ENCODE measurements at places on chromosomes 12 and 14.

- no peak for DNase-seq
These were observed 184.1 kb downstream of the CCER1 start for GRCh38 chr12:90770861-90771260.

- no peak for DNase-seq
These were observed 70.2 kb downstream of the BTG1 start for GRCh38 chr12:92075425-92075914.

- no peak for DNase-seq
These were observed 742.5 kb upstream of the MDGA2 start for GRCh38 chr14:48417715-48418500.

DNA sequence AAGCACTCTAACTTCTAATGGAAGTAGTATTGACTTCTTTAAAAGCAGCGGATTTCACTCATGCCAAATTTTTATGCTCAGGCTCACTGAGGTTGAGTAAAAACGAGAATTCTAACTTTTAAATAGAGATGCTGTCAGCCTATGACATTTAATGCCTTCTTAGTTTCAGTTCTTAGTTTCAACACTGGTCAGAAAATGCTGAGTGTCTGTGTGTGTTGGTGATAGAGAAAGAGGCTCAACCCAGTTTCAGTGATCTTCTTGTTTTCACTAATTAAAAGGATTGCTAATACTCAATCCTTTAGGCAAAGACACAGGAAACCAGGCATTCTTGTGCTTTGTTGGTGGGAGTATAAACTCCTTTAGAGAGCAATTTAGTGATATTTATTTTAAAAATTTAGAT is 31.0 kb downstream of the PEBP1 start:
- no peak for DNase-seq

- DNase-seq = no peak
These were observed 198.2 kb upstream of the CNOT2 start for GRCh38 chr12:70045036-70045435.

DNA sequence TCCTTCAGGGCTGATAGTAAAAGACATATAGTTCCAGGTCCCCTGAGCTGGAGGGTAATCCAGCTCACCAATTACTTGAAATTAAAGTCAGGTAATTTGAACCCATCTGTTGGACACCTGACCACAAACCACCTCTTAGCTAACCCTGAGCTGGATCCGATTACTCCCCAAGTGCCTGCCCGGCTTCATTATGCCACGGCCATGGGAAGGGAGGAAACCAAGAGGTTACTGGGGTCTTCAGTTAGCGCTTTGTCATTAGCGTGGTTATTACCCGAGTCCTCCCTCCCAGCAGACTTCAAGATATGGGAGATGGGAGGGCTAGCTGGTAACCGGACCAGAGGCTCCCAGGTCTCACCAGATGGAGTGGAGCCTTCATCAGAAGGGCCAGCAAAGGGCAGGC is 1071.4 kb downstream of the BCL11B start:
- DNase-seq = no peak

- no peak for DNase-seq
These were observed 61.3 kb downstream of the C14orf132 start for GRCh38 chr14:96100161-96101064.

GRCh38 chr14:67428501-67429031 is 16.6 kb upstream of the PLEK2 start:
- no peak for DNase-seq

- DNase-seq = no peak
These were observed 2.7 kb downstream of the TTC6 start for GRCh38 chr14:37597914-37598746.

DNA sequence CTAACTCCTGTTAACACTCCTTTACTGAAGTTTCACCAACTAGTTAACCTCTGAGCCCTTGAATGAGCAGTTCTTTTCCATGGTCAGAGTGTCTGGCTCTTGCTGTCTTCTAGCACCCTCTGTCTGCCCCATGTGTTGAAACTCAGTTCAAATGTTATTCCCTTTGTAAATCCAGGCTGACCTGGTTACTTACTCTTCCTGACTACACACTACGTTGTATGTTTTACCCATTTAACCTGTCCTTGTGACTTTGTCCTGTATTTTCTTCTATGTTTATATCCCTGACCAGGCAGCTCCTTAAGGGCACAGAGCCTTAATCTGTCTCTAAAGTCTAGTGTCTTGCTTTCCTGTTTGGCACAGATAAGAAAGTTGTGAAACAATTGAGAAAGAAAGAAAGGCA is 389.0 kb upstream of the RPL10L start:
- DNase-seq = no peak

DNA sequence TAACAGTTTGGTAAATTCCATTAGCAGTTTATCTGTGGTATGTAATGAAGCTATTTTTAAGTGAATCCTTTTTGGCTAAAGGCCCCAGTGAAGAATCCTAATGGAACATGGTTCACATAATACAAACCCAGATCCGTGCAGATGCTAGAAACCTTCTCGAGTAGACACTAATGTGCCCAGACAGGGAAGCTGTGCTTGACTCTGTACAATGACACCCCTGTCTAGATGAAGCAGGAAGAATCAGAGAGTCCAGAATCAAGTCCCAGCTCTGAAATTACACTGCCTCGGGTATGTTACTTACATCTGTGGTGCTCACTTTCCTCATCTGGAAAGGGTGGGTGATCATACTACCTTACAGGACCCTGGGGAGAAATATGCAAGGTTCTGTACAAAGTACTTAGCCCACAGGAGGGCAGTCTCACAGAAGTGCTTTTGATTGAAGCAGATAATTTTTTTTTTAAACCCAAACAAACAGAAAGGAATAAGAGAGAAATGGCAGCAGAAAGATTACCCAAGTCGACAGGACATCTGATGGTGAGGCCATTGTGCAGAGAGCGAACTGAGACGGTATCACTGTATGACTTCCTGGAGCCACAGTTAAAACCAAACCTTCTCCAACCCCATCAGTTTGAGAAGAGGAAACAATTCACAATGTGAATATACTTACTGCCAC is 8.5 kb downstream of the CRACR2A start:
- no peak for DNase-seq

DNA sequence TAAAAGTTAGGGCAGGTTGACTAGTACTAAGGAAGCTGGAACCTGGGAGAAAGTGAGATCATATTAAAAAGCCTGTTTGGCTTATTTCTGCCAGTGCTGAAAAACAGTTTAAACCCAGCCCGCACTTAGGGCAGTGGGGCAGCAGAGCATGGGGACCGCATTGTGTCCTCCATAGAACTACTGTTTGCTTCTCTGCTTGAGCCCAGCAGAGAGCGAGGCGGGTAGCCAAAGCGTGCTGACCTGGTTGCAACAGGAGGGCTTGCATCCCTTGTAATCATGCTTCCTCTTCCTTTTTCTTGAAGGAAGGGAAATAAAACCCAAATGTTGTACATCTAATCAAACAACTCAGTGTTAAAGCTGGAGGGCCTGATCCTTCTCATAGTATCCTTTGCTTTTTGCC is 82.5 kb upstream of the HOXC13 start:
- no peak for DNase-seq

DNA sequence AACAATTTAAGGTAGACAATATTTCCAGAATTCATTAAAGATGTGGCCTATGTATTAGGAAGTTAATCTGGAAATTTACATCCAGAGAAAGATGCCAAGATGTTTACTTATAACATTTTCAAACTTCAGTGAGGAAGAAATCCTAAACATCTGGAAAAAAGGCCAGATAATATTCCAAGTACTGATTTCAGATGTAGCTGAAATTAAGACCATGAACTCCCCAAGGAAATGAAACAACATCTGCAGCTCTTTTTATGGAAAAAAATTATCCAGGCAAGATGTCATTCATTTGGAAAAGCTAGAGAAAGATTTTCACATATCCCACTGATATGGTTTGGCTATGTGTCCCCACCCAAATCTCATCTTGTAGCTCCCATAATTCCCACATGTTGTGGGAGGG is 35.0 kb downstream of the GNG2 start:
- no peak for DNase-seq

GRCh38 chr14:68894802-68895703 is 84.0 kb downstream of the ACTN1 start:
- DNase-seq = no peak

DNA sequence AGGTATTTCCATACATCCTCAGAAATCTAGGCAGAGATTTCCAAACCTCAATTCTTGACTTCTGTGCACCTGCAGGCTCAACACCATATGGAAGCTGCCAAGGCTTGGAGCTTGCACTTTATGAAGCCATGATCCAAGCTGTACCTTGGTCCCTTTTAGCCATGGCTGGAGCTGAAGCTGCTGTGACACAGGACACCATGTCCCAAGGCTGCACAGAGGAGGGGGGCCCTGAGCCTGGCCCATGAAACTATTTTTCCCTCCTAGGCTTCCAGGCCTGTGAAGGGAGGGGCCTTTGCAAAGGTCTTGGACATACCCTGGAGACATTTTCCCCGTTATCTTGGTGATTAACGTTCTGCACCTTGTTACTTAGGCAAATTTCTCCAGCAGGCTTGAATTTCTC is 110.5 kb downstream of the IGF1 start:
- DNase-seq = no peak

GRCh38 chr14:104094709-104095425 is 9.4 kb downstream of the ASPG start:
- no peak for DNase-seq

GRCh38 chr14:100666851-100667250 is 59.8 kb upstream of the DLK1 start:
- no peak for DNase-seq

DNA sequence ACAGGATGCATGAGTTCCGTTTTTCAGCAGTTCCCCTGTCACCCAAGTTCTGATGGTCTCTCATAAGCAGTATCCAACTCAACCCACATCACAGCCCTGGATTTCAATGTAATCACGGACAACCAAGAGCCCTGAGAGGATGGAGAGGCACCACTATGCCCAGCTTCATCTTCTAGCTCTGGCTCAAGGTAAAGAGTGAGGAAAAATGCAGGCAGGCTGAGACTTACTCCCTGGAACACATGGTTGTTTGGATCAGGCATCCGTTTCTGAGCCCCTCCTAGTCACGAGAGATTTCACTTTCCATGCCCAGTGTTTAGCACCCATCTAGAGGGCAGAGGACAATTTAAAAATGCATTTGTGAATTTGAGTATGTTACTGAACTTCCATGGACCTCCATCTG is 45.0 kb downstream of the ANO2 start:
- no peak for DNase-seq

DNA sequence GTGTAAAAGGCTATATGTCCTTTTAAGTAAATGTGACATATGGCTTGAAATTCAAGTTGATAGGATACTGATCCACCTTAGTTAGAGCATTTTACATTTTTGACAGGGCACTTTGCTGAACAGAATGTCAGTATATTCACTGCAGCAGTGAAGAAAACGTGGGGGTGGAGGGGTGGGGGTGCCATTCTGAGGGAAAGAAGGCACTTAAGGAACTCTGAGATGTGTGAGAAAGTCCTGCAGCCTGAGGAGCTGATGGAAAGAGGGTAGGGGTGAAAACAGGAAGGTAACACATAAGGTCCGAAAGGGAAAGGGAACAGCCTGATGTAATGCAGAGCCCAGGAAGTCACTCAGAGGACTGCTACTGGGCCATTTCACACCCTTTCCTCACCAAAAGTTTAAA is 265.5 kb upstream of the GRIP1 start:
- no peak for DNase-seq

DNA sequence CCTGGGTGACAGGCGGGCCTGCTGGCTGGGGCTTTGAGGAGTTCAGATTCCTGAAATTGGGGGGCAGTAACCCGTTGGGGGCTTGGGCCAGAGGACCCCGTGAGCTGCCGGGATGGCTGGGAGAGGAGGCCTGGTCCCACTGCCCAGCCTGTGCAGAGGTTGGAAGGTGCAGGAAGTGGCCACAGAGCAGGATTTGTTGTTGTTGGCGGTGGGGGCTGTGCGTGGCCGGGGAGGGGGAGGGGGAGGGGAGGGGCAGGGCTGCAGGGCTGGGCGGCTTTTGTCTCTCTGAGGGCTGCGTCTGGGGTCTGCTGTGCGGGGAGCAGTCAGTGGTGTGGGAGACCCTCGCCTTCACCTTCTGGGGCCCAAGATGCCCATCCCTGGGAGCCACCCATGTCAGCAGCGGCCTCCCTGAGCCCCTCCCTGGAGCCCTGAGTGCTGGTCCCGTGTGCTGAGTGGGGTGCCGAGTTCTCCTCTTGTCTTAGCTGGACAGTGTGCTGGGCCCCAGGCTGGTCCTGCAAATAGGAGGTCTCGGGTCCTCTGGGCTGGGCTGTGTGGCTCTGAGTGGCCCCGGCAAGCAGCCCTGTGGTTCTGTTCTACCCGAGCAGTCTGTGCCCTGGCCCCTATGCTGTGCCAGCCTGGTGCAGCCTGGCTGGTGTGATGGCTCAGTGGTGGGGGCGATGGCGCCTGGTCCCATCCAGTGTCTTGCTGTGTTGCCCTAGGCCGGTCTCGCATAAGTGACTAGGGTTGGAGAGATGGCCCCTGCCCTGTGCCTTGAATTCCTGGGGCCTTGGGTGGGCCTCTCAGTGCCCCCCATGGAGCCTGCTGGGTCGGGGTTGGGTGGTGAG is 10.3 kb downstream of the KIF26A start:
- no peak for DNase-seq

GRCh38 chr12:94262228-94263010 is 114.0 kb downstream of the PLXNC1 start:
- DNase-seq = no peak

DNA sequence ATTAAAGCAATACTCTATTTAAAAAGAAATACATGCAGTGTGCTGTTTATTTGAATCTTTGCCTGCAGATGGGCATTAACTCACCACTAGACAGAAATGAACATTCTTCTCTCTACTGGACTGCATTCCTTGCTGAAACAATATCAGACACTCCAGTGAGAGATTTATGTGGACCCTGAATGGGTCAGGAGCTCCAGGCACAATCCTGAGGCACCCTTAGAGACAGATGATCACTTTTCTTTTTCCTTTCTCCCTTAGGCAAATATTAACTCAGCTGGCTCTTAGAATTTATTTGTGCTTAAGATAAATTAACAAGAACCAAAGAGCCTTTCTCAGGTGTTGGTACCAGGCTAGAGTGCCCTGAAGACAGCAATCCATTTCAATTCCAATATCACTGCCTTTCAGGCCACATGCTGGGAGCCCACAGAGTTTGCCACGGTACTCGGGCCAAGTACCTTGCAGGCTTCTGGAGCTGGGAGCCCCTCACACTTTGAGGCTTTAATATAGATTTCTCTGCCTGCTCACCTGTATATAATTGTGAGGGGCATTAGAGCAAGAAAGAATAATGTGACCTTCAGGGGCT is 173.0 kb downstream of the EMP1 start:
- DNase-seq = no peak

DNA sequence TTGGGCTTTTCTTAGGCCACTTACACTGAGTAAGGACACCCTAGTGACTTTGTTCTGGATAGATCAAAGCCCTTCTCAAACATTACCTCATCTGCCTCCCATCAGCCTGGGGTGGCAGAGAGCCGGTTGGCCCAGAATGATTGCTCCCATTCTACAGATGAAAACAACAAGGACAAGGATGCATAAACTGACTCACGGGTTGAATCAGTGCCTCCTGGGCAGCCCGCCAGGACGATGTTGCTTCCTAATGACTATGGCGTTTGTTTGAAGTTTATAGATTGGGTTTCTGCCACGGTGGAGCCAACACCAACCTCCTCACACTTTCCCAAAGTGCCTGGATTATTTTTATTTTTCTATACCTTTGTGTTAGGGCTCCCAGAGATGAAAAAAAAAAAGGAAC is 3.6 kb upstream of the VRK1 start:
- DNase-seq = no peak
